GM12891 (cell line): ENCODE measurements at places on chromosomes 3 and 15.

DNA sequence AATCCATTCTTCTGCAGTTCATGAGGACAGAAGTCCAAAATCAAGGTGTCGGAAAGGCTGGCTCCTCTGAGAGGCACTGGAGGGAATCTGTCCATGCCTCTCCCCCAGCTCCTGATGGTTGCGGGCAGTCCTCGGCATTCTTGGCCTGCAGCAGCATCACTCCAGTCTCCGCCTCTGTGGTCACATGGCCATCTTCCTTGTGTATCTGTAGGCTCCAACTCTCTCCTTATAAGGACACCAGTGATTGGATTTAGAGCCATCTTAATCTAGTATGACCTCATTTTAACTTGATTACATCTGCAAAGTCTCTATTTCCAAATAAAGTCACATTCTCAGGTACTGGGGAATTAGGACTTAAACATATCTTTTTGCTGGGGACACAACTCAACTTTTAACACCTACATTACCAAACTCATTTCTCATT, 56.0 kb upstream of the FLNB start:
- DNase-seq = no peak

GRCh38 chr15:57321973-57322601, 54.2 kb upstream of the CGNL1 start:
- no peak for DNase-seq

DNA sequence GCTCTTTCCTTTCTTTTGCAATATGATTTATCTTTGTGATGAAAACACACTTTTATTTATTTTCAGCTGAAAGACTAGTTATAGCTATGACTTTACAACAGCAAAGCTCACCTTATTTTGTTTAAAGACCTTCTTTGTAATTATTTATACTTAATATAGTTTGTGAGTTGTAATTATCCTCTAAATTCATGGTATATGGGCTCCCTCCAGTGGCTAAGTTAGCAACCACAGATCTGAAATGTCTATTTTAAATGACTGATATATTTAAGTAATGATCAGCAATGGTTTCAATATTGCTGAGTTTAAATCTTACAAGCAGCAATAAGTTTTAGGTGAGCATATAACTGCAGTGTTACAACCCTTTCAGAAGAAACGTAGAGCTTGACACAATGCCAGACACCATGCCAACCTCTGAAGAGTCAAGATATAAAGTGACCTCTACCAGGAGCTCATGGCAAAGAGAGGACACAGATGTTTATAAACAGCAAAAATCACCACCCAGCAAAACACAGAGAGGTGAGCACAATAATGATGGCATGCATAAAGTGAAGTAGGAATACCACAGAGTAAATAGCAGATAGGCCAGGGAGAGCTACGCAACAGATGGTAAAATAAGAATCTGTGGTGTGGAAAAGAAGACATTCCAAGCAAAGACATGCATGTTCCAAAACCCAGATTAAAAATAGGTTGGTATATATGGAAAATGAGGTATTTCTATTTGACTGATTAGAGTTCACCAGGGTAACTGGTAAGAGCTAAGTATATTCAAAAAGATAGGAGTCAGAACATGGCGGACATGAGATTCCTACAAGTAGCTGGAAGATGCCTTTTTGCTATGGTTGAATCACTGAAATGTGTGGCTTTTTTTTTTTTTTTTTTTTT, 143.7 kb upstream of the ZNF385D start:
- DNase-seq = no peak

- no peak for DNase-seq
Observed at GRCh38 chr3:148146947-148147826, 550.5 kb upstream of the AGTR1 start.

DNA sequence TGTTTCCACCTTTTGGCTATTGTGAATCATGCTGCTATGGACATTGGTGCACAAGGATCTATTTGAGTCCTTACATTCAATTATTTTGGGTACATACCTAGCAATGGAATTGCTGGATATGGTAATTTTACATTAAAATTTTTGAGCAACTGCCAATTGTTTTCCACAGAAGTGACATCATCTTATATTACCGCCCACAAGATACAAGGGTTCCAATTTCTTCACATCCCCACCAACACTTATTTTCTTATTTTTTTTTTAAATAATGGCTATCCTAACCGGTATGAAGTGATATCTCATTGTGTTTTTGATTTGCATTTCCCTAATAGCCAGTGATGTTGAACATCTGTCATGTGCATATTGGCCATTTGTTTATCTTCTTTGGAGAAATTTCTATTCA, 22.5 kb upstream of the NPTN start:
- DNase-seq = no peak

DNA sequence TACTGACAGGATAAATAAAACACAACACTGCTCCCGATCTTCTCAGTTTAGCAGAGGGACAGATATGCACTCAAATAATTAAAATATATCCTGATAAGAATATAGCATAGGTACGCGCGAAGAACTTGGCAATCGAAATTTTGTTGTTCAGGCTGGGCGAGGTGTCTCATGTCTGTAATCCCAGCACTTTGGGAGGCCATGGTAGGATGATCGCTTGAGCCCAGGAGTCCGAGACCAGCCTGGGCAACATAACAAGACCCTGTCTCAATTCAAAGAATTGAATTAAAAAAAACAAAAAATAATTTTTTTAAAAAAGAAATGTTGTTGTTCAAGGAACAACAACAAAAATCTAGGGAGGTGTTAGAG, 7.6 kb downstream of the B2M start:
- no peak for DNase-seq

DNA sequence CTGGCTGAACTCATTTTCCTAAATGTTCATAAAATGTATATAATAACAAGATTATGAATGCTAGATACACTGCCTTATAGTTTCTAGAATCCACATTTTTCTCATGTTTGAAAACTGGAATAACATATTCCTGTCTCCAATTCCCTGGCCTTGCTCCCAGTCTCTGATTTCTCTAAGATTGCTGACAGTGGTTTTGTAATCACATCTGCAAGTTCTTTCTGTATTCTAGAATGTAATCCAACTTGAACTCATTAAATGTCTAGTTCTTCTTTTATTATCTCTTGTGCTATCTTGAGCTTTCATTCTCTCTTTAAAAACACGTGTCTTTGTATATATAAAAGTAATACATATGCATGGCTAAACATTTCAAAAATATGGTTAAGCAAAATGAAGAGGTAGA, 215.2 kb upstream of the ADAMTS9 start:
- no peak for DNase-seq

GRCh38 chr15:79994615-79995014, 23.6 kb upstream of the BCL2A1 start:
- no peak for DNase-seq

- no peak for DNase-seq
Observed at GRCh38 chr15:70286113-70286806, 188.5 kb upstream of the TLE3 start.

- no peak for DNase-seq
Observed at GRCh38 chr15:70437089-70437488, 326.3 kb downstream of the UACA start.
